Metanephros (tissue), 2 donors: ENCODE measurements at places on chromosomes 12 and 14. TPM values are rescaled to one million over a fixed set of nuclear protein-coding genes. Genes with fewer than 3 reads are reported as not detected.

The XPOT gene
- total RNA-seq: 32.2 TPM

The GSC gene
- 1.7 TPM for total RNA-seq

The RIN3 gene
- 12.7 TPM for total RNA-seq

The EIF2S3B gene
- 0.47 TPM for total RNA-seq
